ENCODE measurements at places on chromosomes 5 and 9.

- no peak for DNase-seq
Observed at GRCh38 chr5:67043796-67044511, 152.6 kb downstream of the CD180 start.

- no peak for DNase-seq
Observed at GRCh38 chr5:39102684-39103155, 28.5 kb upstream of the RICTOR start.

DNA sequence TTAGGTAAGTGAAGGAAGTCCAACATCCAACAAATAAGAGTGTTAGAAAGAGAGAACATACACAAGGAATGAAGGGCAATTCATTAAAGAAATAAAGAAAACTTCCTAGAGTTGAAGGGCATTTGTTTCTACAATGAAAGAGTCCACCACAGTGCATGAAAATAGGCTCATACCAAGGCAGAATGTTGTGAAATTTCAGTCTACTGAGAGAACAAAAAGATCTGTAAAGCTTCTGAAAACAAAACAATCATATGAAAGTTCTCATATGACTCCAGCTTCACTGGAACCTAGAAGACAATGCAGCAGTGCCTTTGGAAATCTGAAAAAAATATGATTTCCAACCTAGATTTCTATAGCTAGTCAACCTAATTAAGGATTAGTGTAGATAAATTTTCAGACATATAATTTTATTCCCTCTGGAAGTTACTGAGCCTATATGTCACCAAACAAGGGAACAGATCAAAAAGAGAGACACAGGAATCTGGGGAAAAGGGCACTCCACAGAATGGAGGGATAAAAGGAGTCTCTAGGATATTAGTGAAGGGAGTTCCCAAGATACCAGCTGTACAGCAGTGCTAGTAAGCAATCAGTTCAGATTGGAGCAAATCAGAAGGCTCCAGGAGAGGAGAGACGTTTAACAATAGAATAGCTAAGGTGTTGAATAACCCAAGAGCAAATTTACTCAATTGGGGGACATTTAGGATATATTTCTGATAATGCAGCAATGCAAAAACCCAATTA, 5.8 kb downstream of the C5orf58 start:
- DNase-seq, result no peak

GRCh38 chr5:149550594-149551226, 529 bp downstream of the CSNK1A1 start:
- no peak for DNase-seq

DNA sequence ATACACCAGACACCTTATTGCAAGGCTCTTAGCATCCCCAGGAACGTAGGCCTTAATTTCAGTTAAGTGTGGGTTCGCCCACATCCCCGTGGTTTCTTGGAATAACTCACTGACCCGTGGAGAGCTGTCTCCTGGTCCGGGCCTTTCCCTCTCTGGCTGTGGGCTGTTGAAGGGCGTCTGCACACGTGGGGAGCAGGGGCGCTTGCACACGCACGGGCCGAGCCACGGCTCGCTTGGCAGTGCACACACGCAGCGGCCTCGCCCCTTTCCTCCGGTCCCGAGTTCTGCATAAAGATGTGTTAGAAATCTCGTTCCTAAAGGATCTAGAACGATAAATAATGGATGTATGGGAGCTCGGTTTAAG, 141.9 kb downstream of the PBX3 start:
- no peak for DNase-seq

- no peak for DNase-seq
Observed at GRCh38 chr9:16331031-16331430, 539.4 kb downstream of the BNC2 start.

- no peak for DNase-seq
Observed at GRCh38 chr9:27176971-27177370, 67.9 kb downstream of the TEK start.

GRCh38 chr9:134589748-134590147, 51.9 kb upstream of the COL5A1 start:
- no peak for DNase-seq

GRCh38 chr9:88975966-88976889, 15.0 kb upstream of the S1PR3 start:
- no peak for DNase-seq

- DNase-seq, result no peak
Observed at GRCh38 chr9:89380437-89381307, 62.4 kb downstream of the SECISBP2 start.

GRCh38 chr9:135991771-135992170, 30.6 kb upstream of the UBAC1 start:
- no peak for DNase-seq

- no peak for DNase-seq
Observed at GRCh38 chr5:105947461-105947860, 1723.3 kb downstream of the EFNA5 start.

- DNase-seq, result no peak
Observed at GRCh38 chr5:132641241-132641723, 16.7 kb upstream of the IL13 start.

- no peak for DNase-seq
Observed at GRCh38 chr5:1217596-1218206, 7.5 kb upstream of the SLC6A18 start.

GRCh38 chr5:96687080-96687479, 24.9 kb downstream of the CAST start:
- no peak for DNase-seq

GRCh38 chr9:127116957-127117356, 5.5 kb downstream of the ANGPTL2 start:
- DNase-seq, result no peak

DNA sequence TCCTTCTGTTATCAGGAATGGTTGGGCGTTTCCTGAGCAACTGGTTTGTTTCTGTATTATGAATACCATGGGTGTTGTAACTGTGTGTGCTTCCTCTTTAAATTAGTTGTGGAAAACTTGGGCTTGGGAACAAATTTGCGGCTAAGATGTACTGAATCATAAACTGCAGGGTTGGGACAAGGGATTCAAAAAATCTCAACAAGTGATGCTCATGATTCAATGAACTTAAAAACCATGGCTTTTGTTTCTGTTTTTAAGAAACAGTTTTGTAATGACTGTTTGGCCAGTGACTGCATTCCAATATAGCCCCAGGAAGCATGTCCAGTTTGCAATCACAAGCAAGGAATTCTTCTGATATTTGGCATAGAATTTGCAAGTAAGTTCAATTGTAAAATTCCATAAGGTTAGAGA, 657.5 kb upstream of the WWC1 start:
- no peak for DNase-seq

- DNase-seq, result no peak
Observed at GRCh38 chr5:148393390-148393741, 9.6 kb downstream of the FBXO38 start.

DNA sequence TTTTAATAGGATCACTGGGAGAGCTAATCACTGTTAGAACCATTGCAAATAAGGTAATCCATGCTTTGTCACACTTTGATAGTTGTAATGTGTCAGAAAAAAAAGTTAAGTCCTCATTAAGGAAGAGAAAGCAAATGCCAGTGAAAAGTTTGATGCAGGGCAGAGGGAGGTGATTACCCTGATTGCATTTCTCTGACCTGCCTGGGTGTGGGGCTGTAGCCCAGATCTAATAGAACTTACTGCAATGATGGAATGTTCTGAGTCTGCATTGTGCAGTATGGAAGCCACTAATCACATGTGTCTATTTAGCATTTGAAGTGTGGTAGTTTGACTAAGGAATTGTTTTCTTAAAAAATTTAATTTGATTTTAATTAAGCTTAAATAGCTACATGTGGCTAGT, 202.7 kb downstream of the ATP10B start:
- no peak for DNase-seq

DNA sequence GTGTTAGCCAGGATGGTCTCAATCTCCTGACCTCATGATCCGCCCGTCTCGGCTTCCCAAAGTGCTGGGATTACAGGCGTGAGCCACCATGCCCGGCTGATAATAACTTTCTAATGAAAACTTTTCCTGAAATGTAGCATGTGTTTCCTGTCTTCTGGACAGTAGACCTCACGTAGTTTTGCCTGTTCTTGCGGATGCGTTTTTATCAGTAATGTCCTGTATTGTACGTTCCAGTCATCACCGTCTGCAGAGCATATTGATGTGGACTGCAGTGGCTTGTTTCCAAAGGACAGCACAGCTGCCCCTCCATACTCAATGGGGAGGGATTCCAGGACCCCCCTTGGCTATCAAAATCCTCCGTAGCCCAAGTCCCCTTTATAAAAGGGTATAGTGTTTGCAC, 12.8 kb downstream of the EXOC3 start:
- DNase-seq, result no peak

DNA sequence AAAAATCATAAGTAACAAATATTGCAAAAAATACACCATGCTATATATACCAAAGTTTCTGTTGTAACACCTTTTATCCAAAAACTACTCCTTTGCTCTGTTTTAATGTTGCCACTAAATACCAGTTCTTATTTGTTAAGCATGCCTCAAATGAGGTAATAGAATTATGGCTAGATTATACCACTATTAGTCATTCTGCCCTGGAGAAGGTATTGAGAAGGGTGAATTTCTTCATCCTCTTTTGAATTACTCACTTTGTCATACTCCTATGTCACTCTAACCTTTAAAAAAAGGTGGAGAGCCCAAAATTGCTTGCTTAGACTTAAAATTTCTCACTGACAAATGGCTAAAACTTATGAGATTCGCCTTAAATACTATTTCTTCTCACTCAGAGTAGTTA, 750.9 kb downstream of the MAT2B start:
- no peak for DNase-seq

DNA sequence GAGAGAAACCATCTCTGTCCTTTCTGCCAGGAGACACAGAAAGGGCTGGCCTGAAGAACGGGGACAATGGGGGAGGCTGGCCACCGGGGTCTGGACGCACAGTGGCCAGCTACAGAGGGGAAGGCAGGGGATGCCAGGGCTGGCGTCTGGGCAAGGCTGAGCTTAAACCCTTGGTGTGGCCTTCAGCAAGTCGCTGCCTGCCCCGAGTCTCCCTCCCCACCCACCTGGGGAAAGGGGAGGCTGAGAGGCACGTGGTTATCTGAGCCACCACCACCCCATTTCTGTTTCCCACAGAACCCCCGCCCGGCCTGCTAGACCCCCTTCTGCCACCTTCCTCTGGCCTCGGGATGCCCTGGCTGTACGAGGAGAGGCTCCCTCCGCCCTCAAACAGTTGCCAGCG, 115.3 kb downstream of the VAV2 start:
- no peak for DNase-seq

DNA sequence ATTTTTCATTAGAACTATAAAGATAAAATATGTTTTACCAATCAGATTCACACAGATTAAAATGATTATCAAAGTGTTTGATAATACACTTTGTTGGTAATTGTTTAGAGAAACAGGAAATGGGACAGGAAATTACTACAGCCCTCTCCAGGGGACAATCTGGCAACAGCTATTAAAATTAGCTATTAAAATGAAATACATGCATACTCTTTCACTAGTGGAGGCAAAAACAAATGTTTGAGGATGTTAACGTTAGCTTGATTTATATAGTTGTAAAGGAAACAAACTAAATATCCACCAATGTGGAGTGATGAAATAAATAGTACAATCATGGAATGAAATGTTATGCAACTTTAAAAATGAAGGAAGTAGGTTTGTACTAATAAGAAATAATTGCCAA, 53.7 kb downstream of the TARS1 start:
- no peak for DNase-seq

DNA sequence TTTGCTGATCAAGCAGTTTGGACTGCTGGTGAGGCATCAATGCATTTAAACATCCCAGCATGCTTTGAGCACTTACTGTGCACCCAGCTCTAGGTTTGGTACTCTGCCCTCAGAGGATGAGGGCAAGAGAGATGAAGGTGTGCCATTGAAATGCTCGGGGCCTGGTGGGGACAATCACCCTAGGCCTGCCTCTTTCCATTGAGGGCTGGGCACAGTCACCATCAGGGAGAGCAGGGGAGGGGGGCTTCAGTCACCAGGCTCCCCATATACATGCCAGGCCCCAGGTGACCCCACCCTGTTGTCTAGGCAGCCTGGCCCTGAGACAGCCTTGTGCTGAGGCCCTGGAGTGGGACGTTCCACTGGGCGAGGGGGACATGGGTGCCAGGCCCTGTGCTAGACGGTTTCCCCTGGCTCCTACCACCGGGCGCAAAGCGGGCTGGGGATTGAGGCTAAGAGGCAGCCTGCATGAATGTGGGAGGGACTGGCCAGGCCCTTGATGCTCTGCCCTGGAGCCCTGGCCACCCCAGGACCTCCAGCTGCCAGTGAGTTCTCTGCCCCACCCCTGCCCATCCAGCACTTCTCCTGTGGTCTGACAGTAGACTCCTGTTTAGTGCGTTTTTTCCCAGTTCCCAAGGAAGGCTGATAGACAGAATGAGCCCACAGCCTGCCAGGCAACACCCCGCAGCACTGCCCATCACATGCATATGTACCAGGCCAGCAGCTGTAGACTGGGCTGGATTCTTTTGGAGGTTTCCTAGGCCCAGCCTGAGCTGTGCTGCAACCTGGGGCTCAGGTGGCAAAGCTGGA, 18.9 kb downstream of the TCF7 start:
- DNase-seq, result no peak

DNA sequence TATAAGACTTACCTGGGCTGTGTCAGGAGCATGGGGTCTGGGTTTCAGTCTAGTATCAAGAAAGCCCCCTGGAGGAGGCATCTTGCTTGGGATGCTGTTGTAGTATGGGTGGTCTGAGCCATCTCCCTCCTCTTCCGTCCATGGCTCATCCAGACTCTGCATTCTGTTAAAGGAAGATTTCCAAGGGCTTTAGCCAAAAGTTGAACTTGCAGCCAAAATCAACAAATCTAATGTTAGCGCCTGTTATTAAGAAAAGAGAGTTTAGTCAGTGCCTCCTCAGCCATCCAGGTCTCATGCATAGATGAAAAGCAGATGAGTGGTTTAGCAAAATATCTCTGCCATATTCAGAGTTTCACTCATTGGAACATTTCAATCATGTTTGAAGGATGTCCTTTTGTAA, 55.6 kb downstream of the S1PR3 start:
- DNase-seq, result no peak

- DNase-seq, result no peak
Observed at GRCh38 chr5:150309886-150310239, 7.2 kb upstream of the ARSI start.

- DNase-seq, result no peak
Observed at GRCh38 chr9:112308588-112308987, 24.8 kb downstream of the PTBP3 start.

DNA sequence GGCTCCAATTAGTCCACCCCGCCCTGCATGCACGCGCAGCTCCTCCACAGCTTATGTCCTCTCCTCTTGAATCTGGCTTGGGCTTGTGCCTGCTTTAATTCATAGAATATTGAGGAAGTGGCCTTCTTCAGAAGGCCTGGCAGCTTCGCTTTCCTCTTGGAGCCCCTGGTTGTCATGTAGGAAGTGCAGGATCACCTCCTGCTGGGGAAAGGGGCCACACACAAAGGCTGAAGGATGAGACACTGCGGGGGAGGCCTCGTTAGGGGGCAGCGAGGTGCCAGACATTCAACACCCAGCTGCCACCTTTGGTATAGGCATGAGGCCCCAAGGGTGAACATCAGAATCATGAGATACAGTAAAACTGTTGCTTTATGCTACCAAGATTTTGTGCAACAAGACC, 2.7 kb upstream of the CNOT6 start:
- no peak for DNase-seq

DNA sequence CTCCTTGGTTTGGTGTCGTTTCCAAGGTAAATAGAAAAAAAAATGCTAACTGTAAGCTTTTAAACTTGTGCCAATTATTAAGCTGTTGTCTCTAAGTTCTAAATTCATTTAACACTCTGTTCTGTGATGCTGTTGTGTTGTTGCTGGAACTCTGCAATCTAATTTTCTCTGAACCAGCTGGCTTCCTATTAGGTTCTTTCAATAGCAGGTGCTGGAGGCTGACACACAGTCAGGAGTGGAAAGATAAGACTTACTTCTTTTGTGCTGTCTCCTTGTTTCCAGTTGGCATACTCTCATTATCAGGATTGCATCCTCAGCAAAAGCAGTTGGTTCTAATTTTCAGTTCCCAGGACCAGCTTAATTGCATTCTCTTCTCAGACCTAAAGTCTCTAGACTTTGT, 1252.6 kb upstream of the NUDT12 start:
- DNase-seq, result no peak

Data from stimulated activated CD8-positive, alpha-beta memory T cell treated with anti-CD3 and anti-CD28 coated beads, Interleukin-4, amount 100 ng/mL, for 1 hour (primary cell).